IPS DF 19.7 (cell line): ENCODE measurements at places on chromosomes 3 and 15.

- DNase-seq = no peak
Measured at GRCh38 chr15:101477851-101478362, 11.6 kb downstream of the PCSK6 start.

DNA sequence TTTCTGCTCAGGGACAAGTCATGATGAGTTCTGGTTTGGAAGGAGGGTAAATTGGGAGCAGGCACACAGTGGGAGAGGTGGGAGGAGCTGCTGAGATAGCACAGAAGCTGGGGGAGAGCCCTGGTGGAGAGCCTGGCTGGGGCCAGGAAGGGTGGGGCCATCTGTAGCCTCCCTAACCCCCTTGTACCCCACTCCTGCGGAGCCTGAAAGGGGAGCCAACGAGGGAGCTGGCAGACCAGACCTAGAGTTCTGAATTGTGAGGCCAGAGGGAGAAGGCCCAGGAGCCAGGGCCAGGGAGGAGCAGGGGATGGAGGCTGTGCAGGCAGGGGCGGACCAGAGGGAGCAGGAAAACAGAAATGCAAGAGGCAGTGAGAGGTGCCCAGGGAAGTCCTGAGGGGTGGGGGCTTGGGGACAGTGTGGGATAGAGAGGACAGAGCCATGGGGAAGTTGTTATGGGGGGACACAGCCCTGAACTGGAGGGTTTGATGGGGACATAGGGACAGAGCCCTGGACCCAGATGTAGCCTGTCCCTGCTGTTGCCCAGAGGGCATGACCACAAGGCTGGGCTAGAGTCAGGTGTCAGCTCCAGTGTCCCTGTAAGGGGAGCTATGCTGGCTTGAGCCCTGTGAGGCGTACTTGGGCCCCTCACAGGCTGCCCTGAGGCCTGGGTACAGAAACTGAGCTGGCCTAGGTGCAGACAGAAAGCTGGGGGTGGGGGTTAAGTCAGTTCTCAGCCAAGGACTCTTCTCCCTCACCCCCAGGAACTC, 1.2 kb downstream of the TMIE start:
- no peak for DNase-seq

DNA sequence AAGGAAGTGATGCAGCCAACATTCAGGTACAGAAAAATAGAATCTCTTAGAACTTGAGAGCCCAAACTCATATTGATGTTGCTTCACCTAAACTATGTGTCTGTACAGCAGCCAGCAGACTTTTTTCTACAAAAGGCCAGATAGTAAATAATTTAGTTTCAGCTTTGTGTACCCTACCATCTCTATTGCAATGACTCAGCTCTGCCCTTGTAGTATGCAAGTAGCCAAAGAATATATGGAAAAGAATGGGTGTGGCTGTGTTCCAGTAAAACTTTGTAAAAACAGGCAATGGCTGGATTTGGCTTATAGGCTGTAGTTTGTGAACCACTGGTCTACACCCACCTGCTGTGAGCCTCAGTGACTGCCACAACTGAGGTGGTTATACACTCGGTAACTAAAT, 392.5 kb upstream of the RARB start:
- DNase-seq = no peak

GRCh38 chr3:117660941-117661817, 951.6 kb downstream of the TUSC7 start:
- no peak for DNase-seq

DNA sequence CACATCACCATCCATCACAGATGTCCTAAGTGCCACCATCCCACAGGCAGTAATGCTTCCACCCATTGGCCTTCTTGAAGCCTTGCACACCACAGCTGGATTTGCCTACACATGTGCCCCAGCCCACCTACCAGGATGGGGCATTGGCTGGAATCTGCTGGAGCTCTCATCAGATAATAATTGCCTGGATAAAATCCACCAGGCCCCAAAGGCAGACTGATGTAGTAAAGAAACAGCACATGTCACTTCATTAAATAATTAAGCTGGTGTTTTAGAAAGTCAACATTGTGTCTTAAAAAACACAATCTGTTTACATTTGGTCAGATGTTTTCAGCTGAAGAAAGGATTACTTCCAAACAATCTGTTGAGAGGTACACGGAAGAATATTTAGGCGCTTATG, 229.5 kb downstream of the ATP8B4 start:
- no peak for DNase-seq

- DNase-seq = no peak
Measured at GRCh38 chr3:165816209-165816608, 21.0 kb downstream of the BCHE start.

GRCh38 chr3:98563661-98564281, 29.6 kb downstream of the CPOX start:
- no peak for DNase-seq

GRCh38 chr15:36133742-36134141, 445.7 kb upstream of the CDIN1 start:
- DNase-seq = no peak

GRCh38 chr15:59439576-59439975, 1.6 kb downstream of the FAM81A start:
- DNase-seq = no peak

DNA sequence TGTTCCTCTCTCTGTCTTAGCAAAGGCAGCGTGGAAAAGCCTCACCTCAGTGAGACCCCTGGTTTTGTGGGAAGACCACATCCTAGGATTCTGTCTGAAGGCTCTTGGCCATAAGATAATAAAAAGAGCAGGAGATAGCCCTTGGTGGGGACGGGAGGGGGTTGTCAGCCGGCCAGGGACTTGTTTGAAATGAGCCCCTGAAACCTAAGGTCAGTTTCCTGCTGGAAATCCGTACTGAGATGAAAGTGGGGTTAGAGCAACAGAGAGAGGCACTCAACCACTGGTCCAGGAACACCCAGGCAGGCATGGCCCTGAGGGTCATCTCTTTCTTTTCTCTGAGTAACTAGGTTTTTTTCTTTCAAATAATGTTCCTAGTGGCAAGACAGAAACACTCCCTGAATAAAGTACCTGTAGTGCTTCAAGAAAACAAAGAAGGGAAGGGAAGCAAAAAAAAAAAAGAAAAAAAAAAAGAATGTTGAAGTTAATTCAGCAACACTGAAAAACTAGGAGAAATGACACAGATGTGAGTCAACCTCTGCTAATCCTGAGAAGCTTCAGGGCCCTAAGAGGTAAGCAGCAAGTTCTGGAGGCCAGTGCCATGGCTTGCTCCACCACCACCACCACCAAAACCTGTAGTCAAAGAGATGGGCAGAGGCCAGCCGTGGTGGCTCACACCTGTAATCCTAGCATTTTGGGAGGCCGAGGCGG, 3.2 kb downstream of the ITGB5 start:
- no peak for DNase-seq

- DNase-seq = no peak
Measured at GRCh38 chr3:159987291-159987711, 1.3 kb upstream of the IL12A start.

GRCh38 chr15:66144978-66145725, 108.4 kb downstream of the MEGF11 start:
- no peak for DNase-seq

GRCh38 chr3:154642145-154642544, 212.2 kb upstream of the GPR149 start:
- no peak for DNase-seq

- DNase-seq = no peak
Measured at GRCh38 chr3:76753599-76753998, 286.3 kb upstream of the ROBO2 start.

GRCh38 chr15:78956937-78957336, 12.1 kb upstream of the CTSH start:
- no peak for DNase-seq

DNA sequence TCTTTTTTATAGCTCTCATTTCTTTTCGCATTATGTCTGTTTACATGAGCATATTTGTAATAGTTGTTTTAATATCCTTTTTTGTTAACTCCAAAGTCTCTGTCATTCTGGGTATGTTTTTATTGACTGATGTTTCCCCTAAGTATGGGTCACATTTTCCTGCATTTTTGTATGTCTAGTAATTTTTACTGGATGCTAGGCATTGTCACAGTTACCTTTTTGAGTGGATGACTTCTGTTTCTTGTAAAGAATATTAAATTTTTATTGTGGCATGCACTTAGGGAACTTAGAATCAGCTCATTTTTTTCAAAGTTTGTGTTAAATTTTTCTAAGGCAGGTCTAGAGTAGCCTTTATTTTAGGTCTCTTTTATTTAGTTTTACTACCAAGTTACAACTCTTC, 40.7 kb downstream of the ANAPC13 start:
- no peak for DNase-seq

GRCh38 chr15:99734575-99734974, 1.3 kb upstream of the LYSMD4 start:
- DNase-seq = no peak

DNA sequence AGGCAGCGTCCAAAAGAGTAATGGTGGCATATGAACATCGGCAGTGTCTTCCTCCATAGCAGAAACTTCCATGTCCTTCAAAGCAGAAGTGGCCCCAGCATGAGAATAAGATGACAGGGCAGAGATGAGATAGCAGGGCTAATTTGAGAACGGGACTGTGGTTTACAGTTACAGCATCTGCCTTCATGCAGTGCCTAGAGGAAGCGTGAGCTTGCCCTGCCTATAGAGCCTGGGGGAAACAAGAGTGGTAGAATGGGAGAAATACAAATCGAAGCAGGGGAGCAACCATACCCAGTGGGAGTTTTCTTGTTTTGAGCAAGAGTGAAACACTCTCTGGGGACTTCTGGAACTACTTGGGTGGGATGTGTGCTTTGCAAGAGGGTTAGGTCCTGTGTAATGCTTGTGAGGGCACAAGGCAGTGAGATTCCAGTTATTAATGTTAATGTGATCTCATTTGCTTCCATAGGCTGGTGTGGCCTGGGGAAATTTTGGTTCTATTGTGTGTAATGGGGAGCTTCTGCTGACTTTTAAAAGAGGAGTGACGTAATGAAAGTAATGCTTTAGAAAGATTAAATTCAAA, 616.9 kb downstream of the ZIC1 start:
- no peak for DNase-seq

- no peak for DNase-seq
Measured at GRCh38 chr3:100170486-100170885, 56.2 kb upstream of the FILIP1L start.

DNA sequence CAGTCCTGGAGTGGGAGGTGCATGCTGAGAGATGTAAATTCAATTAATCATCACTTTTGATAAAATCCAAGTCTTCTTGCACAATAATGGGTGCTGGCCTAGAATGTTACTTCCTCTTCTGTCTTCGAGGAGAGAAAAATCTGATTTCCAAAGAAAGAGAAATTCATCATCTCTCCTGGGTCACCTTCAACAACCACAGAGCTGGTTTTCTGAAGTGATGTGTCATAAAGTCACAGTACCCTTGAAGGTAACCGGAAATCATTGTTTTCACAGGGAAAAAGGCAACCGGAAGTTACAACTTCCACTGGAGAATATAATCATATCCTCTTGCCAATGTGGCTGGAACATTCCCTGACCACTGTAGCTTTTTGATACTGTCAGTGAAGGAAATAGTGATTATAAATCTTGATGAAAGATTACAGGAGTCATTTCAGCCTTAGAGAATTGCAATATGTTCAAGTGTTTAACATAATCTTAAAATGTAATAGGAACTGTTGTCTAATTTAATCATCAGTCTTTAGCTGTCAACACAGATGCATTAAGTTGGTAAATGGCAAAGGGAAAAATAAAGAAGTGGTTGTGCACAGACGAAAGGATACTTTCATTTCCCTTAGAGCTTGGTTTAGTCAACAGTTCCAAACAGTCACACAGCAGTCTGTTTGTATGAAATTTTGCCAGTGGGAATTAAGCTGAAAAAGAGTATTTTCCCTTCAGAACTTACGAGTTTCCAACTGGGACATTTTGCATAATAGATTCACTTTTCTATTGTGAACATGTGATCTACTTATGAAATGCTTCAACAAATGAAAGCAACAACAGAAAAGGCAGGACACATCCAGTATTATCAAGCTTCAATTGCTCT, 106.5 kb upstream of the SLC4A7 start:
- DNase-seq = no peak

DNA sequence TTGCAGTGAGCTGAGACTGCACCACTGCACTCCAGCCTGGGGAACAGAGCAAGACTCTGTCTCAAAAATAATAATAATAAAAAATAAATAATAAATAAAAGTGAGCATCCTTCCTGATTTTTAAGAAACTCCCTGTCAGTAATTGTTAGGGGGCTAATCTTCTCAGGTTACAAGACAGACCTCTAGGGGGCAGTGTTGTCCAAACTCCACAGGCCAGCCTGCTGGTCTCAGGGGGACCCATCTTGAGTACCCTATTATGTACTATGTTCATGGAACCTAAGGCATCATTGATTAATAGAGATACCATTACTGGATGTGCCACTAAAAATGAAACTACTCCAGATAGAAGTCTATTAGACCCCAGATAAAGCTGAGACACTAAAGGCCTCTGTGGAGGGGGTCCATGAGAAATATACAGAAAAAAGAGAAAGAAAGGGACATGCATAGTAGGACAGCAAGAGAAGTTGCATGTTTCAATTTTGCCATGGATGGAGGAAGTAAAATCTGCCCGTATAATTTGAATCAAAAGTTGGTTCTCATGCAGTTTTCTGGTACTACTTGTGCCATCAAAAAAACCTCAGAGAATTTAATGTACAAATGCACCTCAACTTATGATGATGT, 85.5 kb upstream of the CDV3 start:
- DNase-seq = no peak

DNA sequence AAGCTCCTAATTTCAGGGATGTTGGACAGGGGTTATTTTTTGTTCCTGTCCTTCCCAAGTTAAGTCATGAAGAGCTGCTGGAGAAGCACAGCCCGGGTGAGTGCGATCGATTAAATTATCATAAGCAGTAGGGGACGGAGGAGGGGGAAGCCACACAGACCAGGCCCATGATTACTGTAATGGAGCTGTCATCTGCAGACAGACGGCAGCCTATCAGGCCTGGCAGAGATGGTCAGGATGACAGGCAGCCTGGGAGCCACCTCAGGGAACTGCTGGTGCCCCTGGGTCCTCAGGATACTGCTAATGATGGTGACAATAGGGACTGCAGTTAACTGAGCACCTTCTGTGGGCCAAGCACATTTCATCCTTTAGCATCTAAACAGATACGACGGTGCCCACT, 147.7 kb downstream of the RAB11A start:
- DNase-seq = no peak
